NCI-H524 treated with DMSO at 0.1 percent for 48 hours (cell line): ENCODE measurements at places on chromosomes 16 and 17.

- DNase-seq = peak; percentile 93
Observed at GRCh38 chr17:77375917-77376651, 235.3 kb downstream of the SEC14L1 start.

DNA sequence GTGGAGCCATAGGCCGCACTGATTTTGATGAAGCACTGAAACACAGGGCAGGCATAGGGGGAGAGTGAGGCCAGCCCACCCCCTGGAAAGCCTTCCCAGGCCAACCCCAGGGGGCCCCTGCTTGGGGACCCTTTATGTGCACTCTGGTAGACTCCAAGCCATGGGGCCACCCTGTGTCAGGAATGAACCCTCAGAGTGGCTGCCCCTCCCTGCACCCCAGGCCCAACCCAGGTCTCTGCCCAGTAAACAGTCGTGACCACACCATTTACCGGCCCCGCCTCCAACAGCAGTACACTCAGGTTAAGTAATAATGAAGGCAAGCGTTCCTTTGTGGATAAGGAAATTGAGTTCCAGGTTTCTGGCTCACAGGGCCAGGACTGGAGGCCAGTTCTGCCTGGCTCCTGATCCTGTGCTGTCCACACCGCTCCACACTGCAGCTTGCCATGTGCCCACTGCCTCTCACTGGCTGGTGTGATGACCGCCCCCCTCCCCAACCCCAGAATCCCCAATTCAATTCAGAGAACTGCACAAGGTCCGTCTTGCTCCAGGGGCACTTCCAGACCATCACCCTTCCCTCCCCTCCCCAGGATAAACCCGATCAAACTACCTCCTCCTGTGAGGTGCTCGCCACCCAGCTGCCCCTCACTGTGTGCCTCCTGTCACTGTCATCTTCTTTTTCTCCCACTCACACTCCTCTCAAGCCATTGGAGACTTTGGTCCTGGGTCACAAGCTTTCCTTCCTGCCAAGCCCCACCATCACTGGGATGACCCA is 13.6 kb downstream of the PIMREG start:
- DNase-seq = no peak

DNA sequence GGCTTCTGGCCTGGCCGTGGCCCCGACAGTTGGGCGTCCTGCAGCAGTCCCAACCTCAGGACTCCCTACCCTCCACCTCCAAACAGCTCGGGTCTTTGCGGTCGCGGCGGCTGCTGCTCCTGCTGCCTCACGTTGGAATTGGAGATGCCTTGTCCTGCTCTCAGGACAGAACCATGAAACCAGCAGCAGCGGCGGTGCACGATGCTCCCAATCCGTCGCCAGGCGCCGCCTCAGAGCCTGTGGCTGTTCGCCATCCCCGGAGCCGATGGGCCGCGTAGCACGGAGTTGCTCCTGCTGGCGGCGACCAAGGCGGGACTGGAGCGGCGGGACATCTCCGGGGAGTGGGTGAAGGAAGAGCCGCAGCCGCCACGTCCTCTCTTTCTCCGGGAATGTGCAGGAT is 1965.9 kb downstream of the TP53TG3F start:
- no peak for DNase-seq

DNA sequence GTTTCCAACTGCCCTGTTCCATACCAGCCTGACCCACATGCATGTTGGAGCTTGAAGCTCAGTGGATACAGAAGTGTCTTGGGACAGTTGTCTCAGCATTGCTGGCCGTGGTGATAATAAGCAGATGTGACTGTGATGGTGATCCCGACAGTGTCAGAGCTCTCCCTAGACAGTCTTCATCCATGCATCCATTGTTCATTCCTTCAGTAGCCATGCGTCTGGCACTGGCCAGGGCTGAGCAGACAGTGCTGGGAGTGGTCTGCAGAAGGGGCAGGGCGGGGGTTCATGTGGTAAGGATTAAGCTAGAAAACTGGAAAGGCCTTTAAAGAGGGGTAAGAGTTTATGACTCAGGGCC is 68.1 kb downstream of the GNAO1 start:
- no peak for DNase-seq

- no peak for DNase-seq
Observed at GRCh38 chr17:61458000-61458399, 5.8 kb downstream of the TBX4 start.

DNA sequence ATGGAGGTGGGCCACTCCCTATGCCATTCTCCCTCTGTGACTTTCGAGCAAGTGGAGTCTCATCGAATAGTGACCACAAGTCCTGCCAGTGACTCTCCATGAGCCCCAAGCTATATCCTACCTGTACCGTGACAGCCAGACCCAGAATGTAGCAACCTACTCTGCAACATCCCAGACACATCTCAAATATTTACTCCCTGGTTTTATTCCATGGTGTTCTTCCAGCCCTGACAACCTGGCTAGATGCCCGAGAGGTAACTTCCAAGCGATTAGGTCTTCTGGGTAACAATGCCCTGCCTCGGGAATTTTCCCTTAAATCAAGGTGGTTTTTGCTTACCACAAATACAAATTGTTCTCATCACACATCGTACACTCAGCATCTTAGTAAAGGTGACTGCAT is 211.7 kb downstream of the ZFHX3 start:
- DNase-seq = no peak

- DNase-seq = no peak
Observed at GRCh38 chr16:877242-878071, 76.9 kb upstream of the GNG13 start.

- DNase-seq = no peak
Observed at GRCh38 chr16:17082095-17082882, 388.5 kb downstream of the XYLT1 start.

DNA sequence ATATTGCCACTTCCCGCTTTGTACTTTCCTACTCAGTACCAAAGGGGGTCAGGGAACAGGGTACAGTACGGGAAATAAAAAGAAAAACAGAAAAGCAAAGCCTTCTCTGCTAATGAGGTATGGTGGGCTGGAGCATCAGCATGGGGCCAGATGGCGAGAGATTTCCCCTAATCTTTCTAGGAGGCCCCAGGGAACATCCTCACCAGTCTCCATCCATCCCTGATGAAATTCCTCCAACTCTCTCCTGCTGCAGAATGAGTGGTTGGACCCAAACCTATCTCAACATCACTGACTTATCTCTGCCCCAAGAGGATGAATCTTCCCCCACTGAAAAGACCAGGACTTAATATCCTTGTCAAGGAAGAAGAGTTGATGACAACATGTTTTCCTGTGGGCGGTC is 185.6 kb downstream of the C16orf78 start:
- DNase-seq = peak; percentile 86

DNA sequence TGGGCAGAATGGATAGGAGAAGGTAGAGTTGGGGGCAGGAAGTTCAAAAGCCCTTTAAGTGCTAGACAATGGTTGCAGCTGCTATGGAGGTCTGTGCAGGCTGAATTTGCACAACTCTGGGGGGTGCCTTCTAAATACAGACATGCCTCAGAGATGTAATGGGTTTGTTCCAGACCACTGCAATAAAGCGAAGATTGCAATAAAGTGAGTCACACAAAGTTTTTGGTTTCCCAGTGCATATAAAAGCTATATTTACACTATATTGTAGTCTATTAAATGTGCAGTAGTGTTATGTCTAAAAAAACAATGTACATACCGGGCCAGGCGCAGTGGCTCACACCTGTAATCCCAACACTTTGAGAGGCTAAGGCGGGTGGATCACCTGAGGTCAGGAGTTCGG is 60.5 kb upstream of the MYOCD start:
- no peak for DNase-seq

DNA sequence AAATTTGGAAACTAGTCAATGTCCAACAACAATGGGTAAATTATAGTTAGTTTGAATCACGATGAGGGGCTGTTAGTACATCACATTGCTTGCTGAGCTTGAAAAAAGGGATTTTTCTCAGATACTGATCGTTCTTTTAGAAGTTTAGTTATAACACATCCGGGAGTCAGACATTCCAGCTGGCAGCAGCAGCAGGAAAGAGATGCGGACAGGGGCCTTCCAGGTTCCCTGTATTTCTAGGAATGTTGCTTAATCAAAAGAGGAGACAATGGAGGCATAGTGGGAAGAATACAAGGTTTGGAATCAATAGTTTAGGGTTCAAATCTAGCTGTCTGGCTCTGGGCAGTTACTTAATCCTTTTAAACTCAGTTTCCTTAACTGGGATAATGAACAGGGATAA is 27.8 kb downstream of the CDK5R1 start:
- DNase-seq = no peak

- DNase-seq = no peak
Observed at GRCh38 chr16:69942099-69942491, 9.0 kb upstream of the CLEC18A start.

DNA sequence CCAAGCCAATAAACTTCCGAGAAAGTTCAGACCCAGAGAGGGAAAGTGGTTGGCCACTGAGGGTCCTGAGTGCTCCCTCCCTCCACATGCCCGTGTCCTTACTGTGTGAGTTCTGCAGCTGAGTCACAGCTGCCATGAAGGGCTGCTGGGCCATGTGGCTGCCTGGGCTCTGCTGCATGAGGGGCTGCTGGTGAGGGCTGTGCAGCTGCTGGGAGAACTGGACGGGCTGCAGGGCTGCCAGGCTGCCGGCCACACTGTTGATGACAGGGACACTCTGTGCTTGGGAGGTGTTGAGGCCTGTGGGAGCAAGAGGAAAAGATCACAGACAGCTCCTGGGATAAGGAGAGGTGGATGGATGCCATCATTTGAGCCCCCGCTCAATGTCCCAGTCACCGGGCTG is 44.0 kb downstream of the HNF1B start:
- no peak for DNase-seq

DNA sequence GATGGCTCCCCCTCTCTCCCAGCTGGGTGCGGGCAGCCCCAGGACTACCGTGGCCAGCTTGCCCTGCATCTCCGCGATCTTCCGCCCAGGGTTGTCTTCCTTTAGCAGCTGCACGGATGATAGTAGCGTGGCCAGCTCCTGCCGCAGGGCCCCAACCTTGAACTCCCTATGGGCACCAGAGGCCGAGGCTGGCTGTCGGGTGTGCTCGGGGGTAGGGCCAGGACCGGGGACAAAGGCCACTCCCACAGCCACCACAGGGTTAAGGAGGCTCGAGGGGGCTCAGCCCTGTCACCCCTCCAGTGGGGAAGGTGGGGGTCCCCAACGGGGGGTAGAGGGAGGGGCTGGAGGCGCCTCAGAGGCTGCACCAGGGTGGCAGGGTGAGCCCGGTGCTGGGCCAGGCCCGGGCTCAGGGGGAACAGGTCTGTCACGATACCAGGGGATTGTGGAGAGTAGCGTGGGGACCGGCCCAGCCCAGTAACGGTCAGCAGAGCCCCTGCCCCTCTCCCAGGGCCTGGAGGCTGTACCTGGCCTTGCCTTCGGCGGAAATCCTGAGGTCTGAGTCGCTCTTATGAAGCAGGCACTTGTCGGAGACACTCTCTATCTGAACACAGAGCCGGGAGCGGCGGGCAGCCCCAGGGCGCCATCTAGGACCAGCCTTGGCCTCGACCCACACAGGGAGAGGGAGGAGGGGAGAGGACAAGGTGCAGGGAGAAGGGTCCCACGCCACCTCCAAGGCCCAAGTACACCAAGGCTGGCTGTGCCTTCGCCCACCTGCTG is 5.2 kb downstream of the PERCC1 start:
- no peak for DNase-seq

- DNase-seq = no peak
Observed at GRCh38 chr17:19260958-19261357, 23.8 kb downstream of the EPN2 start.

DNA sequence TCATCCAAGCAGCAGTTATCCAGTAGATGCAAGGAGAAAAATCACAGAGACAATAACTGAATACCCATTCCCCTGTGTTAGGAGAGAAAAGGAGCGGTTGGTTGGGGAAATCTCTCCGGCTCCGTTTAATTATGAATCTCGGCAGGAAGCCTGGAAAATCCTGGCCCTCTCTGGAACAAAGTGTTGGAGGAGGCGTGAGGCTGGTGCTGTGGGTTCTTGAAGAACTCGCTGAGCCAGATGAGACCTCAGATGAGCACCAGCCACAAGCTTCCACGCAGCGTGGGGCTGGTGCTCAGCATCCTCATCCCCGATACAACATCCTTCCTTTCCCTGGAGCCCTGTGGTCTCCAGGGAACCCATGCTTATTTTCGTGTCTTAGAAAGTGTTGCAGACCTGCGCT is 39.7 kb downstream of the CACNG4 start:
- no peak for DNase-seq

- DNase-seq = no peak
Observed at GRCh38 chr17:58632324-58633314, 59.2 kb downstream of the TEX14 start.

DNA sequence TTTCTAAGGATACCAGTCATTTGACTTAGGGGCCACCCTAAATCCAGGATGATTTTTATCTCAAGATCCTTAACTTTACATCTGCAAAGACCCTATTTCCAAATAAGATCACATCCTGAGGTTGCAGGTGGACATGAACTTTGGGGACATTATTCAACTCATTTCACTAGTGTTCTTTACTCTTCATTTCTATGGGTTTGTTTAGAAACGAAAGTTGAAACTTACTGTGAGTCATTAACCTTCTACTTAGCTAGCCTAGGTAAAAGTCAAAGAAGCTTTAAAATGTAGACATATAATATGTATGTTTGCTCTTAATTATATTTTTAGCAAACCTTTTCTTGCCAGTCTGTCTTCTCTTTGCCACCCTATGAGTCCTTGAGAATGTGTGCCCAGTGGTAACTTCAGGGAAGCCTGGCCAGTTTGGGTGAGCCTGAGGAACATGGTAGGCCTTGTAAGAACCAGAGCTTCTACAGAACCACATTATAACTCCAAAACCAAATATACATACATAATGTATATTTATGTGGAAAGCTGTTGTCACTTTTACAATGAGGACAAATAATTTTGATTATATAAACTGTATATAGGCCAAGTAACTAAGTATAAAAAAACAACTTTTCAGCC is 38.4 kb downstream of the BPTF start:
- no peak for DNase-seq

- DNase-seq = no peak
Observed at GRCh38 chr16:88533932-88534637, 36.1 kb upstream of the ZC3H18 start.
